ENCODE measurements at places on chromosomes 1 and 21. TPM values are rescaled to one million over a fixed set of nuclear protein-coding genes. Genes with fewer than 3 reads are reported as not detected.

Gene NTMT2
- polyA plus RNA-seq = not detected

Gene OBSCN
- 5.4 TPM for polyA plus RNA-seq

Gene NT5C1A
- 0.12 TPM for polyA plus RNA-seq

Gene GJA9
- not detected for polyA plus RNA-seq

Gene CREB3L4
- 6.5 TPM for polyA plus RNA-seq

Gene CYP4Z1
- 0.06 TPM for polyA plus RNA-seq

All from small intestine (tissue), 16 donors.